ENCODE measurements at places on chromosomes 2 and 18.
A peak's percentile ranks its signal among the peaks of the same experiment; 100 is the strongest.

GRCh38 chr2:127382831-127383230 is 4.9 kb downstream of the MAP3K2 start:
- DNase-seq = peak; percentile 48

DNA sequence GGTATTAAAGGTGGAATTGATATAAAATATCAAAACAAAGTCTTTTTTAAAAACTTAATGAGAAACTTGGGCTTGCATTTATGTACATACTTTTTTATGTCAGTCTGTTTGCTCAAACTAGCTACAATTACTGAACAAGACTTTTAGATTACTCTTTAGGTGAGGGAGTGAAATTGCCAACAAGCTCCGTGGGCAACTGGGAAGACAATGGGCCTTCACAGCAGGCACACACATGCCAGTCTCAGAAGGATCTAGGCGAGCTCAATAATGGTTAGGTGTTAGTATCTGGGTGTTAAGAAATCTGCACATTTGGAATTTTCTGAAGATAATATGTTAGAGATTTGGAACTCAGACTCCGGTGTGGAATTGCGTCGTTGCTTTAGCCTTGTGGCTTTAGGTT is 23.0 kb upstream of the MAL start:
- DNase-seq = no peak

DNA sequence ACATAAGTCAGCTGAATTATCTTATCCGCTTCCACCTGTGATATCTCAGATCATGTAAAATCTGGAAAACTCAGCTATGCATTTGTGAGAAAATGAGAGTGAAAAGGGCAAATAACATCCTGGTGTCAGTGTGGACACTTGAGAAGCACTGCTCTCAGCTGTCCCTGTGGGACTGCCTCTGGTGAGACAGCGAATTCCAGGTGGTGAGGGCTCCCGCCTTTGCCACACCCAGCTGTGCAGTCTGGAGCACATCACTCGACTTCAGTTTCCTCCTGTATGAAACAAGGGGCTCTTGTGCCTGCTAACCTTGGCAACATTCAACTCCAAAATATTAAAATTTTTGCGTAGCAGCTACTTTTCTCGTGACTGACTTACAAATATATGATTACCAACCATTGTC is 194.9 kb upstream of the BOD1L2 start:
- no peak for DNase-seq

DNA sequence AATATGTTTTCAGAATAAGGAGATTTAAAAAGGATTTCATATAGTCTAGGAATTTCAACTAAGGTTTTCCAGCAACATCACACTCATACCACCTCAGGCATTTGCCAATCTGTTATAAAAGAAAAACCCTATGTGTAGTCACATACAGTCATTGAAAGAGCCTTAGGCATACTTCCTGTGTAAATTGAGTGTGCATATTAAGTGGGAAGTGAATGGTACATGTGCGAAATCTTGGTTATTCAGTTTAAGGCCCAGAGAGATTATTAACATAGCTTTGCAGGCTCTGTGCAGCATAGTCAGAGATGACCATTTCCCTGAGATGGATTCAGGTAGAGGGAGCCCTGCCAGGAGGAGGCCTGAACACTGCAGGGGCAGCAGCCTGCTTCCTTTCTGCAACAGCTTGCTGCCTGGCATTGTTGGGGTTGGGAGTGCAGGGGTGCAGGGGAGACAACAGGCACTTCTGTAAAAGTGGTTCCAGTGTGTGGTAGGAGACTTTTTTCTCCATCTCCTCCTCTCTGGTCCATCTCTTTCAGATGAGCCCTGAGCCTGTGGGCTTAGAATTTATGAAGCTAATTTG is 100.1 kb upstream of the OSR1 start:
- no peak for DNase-seq

DNA sequence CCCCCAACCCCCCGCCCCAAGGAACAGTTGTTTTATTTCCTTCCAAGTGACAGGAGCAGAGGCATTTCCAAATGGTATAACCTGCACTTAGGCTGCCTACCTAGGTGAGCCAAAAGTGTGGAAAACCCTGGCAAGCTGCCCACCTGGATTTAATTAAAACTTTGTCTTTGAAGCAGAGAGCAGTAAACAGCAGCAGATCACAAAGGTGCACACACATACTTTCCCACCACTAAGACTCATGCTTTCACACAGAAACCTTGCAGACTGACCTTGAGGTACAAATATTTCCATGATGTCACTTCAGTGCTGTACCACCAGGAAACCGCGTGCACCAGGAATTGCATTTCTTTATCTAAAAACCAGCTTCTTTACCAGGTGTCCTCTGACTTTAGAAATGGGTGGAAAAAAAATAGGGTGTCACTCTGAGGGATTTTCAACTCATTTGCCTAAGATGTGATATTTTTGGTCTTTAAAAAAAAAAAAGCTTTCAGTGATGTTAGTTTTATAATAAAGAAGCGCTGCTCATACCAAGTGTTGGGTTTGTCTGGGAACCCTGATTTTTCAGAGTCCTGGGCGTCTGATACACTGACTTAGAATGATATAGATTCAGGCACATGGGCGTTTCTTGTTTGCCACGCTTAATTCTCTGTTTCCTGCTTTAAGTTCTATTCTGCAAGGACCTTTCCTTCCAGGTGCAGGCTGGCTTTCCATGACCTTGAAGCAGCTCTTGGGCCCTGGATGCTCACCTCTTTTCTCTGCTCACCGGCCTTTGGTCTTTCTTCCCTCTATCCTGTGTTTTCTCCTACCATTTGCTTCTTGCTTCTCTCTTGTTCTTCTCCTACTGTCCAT is 70.7 kb upstream of the BCL2L11 start:
- no peak for DNase-seq

DNA sequence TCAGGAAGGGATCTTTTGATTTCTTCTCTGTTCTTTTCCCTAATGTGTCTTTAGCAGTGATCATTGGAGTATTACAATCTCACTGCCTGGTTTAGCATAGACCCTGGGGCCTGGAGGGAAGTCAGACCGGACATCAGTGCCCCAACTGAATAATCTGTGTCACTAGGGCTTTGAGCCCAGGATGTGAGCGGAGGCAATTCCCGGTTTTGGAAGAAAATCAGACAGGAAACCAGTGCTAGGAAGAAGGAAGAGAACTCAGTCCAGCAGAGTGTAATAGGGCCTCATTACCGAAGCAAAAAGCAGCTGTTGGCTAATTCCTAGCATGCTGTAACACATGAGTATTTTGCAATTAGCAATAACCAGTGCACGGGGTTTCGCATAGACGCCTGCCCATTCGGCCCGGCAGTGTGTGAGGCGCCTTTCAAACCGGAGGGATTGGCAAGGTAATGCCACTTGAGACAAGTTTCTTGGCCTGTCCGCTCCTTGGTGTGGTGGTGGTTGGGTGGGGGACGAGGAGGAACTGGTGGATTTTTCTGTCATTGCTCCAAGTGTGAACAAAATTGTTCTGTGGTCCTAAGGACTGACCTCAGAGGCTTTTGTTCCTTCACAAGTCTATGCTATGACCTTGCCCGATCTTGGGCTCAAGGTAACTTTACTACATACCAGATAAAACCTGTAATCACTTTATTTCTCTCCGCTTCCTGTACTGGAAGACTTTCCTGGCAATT is 2.8 kb downstream of the FOSL2 start:
- peak; percentile 70 for DNase-seq

DNA sequence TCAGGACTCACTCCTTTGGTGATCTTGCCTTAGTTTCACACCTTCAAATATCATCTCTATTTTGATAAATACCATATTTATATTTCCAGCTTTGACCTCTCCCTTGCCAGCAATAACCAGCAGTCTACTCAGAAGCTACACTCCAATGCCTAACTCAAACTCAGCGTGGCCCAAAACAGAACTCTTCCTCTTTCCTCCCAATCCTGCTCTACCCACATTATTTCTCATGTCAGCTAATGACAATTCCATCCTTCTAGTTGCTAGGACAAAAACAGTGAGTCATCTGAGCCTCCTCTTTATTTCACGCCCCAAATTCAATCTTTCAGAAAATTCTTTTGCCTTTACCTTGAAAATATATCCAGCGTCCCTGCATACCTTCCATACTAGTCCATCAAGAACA is 23.5 kb downstream of the CYRIA start:
- DNase-seq = no peak

DNA sequence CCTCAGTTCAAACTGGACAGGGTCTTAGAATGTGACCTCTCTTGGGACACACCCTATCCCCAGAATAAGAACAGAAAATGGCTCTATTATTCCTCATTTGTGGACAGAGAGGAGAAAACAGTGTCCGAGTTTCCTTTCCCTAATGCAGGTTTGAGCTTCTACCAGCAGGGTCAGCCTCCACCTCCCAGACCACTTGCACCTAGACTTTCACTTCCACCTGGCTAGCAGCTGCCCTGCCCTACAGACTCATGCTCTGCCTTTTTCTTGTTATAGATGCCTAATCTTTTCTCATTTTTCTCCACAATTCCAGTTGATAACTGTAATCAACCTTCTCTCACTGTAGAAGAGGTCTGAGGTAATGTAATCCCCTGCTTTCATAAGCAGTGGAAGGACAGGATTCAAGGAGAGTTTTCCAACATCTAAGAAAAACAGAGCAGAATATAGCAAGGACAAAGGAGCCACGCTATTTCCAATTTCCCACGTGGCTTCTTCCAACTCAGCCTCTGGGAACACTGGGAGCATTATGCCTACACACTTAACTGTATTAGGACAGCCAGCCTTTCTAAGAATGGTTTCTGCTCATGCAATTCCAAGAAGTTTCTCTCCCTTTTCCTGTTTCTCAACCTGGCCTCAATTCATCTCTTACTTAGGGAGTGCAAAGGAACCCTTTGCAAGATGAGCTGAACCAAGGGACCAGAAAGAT is 239.8 kb downstream of the BCL11A start:
- no peak for DNase-seq

DNA sequence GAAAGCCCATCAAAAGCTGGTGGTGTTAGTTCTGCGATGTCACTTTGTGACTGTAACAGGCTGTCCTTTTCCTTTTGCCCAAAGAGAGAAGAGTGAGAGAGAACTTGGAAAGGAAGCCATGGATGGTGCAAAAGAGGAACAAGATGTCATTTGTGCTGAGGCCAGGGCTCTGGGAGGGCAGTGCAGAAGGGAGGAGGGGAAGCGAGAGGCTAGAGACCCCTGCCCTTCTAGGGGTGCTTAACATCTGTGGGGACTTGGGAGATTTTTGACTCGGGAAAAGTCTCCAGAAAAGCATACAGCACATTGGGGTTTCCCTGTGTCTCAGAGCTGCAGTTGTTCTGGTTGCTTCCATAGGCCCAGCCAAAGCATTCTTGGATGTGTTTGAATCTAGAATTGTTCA is 49.6 kb downstream of the ZBTB7C start:
- DNase-seq = no peak

GRCh38 chr2:158189526-158189925 is 87.8 kb downstream of the UPP2 start:
- DNase-seq = no peak

DNA sequence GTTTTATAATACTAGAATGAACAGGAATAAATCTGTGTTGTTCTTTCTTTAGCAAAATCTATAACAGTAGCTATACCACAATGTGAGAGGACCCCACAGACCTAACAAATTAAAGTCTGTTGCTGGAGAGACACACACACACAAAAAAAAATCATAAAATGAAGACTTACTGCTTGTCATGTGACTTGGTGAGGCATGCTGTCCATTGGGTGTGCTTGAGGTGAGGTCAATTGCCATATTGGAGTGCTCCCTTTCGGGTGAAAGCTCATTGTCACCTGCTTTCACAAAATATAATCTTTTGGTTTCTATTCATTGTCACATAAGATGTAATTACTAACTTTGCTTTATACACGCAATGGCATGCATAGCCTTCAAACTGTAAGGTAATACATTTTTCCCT is 3.9 kb downstream of the IKZF2 start:
- no peak for DNase-seq

- no peak for DNase-seq
Observed at GRCh38 chr2:16870491-16871076, 204.9 kb upstream of the CYRIA start.

GRCh38 chr2:168455645-168456520 is at the start of gene CERS6:
Gene CERS6 (plus strand): TSS chr2:168456272. CDS start chr2:168456449, 177 bp downstream.
- DNase-seq = peak; percentile 74

DNA sequence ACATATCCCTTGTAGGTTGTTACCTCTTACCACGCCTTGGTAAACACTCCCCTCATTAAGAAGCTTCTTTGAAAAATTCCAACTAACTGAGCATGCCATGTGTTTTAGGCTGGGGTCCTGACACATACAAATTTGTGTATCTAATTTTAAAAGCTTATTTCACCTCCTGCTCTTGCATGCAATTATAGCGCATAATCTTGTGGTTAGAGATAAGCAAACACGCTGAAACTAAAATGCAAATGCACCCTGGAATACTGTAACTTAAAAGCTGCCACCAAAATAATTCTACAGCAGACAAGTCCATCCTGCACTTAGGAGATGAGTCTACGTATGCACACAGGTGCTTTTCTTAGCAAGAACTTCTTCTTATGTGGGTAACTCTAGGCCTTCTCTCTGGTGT is 990.2 kb downstream of the TSN start:
- DNase-seq = no peak

- no peak for DNase-seq
Observed at GRCh38 chr2:133495226-133495625, 73.0 kb downstream of the NCKAP5 start.

- DNase-seq = no peak
Observed at GRCh38 chr18:6752202-6752860, 22.8 kb downstream of the ARHGAP28 start.

- DNase-seq = no peak
Observed at GRCh38 chr2:99430614-99431291, 59.1 kb downstream of the REV1 start.

DNA sequence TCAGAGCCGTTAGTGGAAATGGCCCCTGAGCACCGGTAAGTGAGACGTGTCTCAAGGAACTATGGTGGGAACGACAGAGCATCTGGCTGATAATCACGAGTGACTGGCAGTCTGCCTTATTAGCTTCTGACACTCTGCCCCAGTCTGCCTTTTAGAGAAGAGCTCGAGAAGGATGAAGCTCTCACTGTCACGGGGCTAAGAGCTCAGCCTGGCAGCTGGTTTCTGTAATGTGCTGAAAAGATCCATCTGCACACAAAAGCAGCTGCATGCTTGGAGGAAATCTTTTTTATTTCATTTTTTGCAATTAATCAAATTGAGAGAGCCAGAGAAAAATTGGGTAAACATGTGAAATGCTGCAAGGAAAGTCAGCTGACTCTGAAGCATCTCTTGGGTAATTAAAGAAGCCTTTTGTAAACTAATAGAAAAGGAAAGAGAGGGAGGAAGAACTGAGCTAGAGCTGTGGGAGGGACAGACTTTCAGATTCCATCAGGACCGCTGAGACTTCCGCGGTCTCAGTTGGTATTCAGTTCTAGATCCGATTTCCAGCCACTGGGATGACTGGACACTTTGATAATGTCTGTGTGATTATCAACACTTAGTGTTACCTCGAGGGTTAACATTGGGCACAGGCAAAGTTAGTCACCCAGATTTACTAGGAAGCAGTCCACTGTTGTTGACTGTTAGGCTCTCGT is 24.4 kb downstream of the MBP start:
- peak; percentile 26 for DNase-seq

GRCh38 chr2:60529785-60530627 is 23.4 kb downstream of the BCL11A start:
- DNase-seq = peak; percentile 71

- no peak for DNase-seq
Observed at GRCh38 chr2:120773186-120773800, 37.6 kb downstream of the GLI2 start.
